Tibial nerve (tissue), 4 donors: ENCODE measurements at places on chromosomes 2 and 18. TPM values are rescaled to one million over a fixed set of nuclear protein-coding genes. Genes with fewer than 3 reads are reported as not detected.

DNA sequence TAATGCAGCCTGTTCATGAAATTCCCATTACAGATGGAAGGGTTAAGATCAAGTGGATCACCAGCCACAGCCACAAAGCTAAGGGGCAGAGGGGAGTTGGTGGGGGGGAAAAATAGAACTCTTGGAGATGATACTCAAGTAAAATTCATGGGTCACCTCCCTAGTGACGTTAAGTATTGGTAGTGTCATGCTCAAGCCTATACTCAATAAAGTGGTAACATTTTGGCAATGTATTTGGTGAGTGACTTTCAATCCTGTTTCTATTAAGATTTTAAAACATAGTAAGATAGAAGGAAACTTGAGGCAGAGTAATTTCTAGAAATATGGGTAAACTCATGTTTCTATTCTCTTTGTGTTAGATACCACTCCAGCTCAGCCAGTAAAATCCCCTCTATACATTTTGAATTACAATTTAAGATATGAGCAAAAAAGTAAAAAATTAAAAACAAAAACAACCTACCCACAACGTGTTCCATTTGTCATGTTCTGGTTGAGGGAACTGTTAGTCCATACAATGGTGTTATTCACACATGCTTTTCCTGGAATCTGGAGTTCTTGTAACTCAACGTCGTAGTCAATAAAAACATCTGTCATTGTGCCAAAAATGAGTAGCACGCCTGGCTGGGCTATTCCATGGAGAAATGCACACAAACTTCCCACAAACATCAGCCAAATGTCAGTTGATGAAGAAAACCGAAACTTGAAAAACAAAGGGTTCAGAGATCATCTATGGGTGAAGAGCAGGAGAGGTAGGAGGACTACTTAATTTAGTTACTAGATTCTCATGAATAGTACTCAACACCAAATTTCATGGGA, 18.1 kb downstream of the ABCB11 start:
- no peaks in the 10 kb centered on the region for H3K4me1 ChIP-seq
- DNase-seq, result no peak
- H3K27me3 ChIP-seq, result no peaks in the 10 kb centered on the region
- no peak overlapping the region for H3K27ac ChIP-seq

GRCh38 chr2:40824278-40824677, 372.4 kb upstream of the SLC8A1 start:
- no peaks in the 10 kb centered on the region for H3K36me3 ChIP-seq
- H3K27me3 ChIP-seq, result no peaks in the 10 kb centered on the region
- no peaks in the 10 kb centered on the region for H3K4me1 ChIP-seq
- no peak overlapping the region for H3K27ac ChIP-seq

DNA sequence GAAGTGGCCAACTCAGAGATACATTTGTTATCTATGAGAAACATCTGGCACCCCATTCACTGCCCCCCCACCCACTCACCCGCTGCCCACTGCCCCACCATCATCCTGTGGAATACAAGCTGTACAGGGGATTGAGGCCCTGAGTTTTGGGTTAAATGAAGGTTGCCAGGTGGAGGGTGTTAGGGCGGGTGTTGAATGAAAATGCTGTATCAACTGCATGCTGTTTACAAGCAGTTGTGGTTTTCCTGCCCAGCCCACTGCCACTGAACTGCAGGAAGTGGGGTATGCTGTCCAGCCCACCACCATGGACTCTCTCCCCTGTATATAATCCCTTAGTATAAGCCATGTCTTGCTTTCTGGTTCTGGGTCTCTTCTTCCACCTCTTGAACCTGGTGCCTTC, 481.9 kb downstream of the METTL4 start:
- H3K27me3 ChIP-seq, result no peaks in the 10 kb centered on the region
- DNase-seq, result no peak
- no peaks in the 10 kb centered on the region for H3K36me3 ChIP-seq
- H3K4me3 ChIP-seq, result no peak overlapping the region

DNA sequence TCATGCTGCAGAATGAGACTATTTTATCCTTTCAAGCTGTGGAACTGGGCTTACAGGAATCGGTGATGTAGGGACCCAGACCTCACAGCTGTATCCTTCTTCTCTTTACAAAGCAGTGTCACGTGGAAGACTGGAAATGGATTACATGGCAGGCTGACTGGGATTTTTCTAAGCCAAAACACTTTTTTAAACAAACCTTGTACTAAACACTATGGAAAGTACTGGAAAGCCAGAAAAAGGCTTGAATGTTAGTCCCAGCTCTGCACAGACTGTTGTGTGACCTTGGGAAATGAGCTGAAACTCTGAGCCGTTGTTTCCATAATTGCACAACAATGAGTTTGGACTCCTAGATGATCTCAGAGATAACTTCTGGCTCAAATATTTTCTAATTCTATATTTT, 7.6 kb upstream of the ADAM23 start:
- no peak for DNase-seq
- no peak overlapping the region for H3K4me3 ChIP-seq
- H3K27me3 ChIP-seq, result no peaks in the 10 kb centered on the region
- no peak overlapping the region for H3K27ac ChIP-seq
- no peaks in the 10 kb centered on the region for H3K36me3 ChIP-seq
- no peaks in the 10 kb centered on the region for H3K4me1 ChIP-seq

DNA sequence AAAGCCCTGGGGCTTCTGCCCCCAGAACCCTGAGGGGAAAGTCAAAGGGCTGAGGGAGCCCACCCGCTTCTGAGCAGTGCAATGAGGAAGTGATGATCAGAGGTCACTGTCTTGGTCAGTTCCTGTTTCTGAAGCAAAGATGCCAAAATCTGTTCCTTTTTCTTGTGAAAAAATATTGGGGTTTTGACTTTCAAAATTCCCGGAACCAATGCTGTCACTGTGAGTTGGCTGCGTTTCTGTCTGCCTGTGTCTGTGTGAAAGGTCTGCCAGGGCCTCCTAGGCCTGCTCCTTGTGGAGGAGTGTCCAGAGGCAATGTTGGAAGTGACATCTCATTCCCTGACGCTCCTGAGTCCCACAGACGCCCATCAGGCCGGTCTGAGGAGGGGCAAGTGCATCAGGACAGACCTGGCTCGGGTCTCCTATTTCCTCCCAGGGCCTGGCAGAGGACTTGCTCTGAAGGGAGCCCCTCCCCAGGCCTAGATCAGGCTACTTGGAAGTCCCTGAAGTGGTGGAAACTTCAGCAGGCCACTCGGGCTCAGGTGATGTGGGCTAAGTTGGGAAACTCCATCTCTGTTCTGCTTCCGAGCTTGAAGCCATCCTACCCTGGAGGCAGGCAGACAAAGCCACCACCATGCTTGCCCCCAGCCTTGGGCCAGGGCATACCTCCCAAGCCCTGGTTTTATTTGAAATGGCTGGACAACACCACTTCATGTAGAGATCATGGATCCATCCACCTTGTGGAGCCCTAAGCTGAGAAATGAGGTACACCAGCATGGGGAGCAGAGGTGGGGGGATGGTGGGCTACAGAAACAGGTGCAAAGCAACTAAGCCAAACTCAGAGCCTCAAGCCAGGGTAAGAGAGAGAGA, 51.0 kb downstream of the PKDCC start:
- no peak overlapping the region for H3K4me3 ChIP-seq
- H3K36me3 ChIP-seq, result no peaks in the 10 kb centered on the region
- no peak for DNase-seq

Gene MREG
- 14.6 TPM for total RNA-seq

Gene SRD5A2
- not detected for total RNA-seq
